ENCODE measurements at places on chromosomes 6 and 20.
A peak's percentile ranks its signal among the peaks of the same experiment; 100 is the strongest.

DNA sequence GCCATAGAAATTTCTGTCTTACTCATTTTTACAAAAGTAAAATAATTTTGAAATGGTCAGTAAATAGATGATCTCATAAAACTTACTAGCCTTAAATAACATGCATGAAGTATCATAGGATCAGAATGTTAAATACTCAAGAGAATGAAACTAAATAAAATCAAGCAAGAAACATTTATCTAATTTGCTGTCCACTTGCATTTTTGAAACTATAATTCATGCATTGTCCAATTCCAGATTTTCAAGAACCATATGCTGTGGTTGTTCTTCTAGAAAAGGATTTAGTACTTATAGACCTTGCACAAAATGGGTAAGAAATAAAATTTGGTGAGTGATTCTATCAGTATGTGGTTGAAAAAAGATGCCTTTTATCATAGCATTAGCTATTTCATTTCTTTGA is 107.0 kb downstream of the STXBP5 start:
- no peak for DNase-seq

DNA sequence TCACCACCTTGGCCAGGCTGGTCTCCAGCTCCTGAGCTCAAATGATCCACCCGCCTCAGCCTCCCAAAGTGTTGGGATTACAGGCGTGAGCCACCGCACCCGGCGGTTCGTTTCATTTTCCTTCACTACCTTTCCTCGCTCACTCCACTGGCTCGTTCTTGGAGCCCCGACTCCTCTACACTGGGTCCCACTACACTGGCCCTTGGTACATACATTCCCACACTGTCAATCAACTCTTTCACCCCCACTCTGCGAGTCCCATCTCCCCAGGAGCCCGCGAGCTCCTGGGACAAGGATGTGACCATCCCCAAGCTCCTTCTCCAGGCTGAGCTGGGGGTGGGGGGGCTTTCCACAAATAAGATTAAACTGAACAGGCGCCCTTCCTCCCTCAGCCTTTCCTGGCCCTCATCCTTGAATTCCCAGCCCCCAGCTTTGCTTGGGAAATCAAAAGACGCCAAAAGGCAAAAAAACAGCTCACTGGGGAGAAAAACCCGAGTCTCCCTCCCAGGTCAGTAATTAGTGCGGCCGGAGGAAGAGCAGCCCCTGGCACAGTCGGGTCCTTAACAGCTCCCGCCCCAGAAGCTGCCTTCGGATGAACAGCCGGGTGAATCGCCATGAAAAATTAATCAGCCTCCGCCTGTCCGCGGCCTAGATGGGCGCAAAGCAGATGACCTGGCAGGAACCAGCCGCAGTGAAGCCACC is 42.8 kb upstream of the LY86 start:
- DNase-seq, result peak; percentile 15

GRCh38 chr6:149881066-149881766 is 16.7 kb downstream of the RAET1E start:
- no peak for DNase-seq

GRCh38 chr6:167572841-167573271 is 248.0 kb downstream of the TTLL2 start:
- DNase-seq, result no peak

GRCh38 chr20:50333131-50333670 is 142.6 kb downstream of the CEBPB start:
- no peak for DNase-seq

GRCh38 chr6:145763742-145764141 is 28.4 kb upstream of the EPM2A start:
- no peak for DNase-seq

DNA sequence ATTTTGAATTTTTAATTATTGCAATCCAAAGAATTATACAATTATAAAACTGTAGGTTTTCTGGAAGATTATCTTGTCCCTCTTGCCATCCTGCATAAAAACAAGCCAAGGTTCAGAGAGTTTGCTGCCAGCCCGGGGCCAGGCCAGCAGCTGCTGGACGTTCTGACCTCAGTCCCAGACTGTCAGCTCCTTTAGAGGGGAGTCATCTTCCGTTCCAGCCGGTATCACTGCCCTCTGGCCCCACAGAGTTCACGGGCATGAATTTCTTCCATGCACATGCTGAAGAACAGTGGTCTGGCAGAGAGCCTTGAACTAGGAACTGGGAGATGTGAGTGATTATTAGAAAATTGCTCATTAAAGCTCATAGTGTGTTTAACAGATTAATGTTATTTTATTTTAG is 130.4 kb upstream of the QKI start:
- DNase-seq, result no peak

DNA sequence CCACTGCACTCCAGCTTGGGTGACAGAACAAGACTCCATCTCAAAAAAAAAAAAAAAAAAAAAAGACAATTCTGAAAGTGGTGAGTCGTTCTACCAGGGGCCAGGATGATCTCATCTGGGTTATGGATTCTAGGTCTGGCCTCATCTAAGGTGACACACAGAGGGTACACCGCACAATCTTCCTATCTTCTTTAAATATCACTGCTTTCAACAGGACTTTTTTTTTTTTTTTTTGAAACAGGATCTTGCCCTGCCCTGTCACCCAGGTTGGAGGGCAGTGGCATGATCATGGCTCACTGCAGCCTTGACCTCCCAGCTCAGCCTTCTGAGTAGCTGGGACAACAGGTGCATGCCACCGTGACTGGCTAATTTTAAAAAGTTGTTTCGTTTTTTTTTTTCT is 67.7 kb downstream of the SLC16A10 start:
- DNase-seq, result no peak

- DNase-seq, result no peak
Observed at GRCh38 chr6:157607317-157608109, 215.5 kb upstream of the SNX9 start.

- no peak for DNase-seq
Observed at GRCh38 chr6:5081955-5082354, 3.2 kb upstream of the PPP1R3G start.

DNA sequence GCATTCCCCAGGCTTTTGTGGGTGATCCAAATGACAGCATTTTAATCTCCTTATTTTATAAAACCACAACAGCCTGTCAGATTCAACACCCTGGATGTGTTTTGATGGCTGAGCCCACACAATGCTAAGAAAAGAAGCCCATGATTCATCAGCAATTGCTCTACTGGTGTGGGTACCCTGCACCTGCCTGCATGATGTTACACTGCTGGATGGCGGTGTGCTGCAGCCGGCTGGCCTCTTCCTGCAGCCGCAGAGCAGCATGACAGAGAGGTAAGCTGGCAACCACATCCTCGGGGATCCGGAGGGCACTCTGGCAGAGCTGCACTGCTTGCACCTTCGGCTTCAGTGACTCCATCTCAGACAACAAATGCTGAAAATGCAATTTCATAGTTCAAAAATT is 327.5 kb downstream of the SYNE1 start:
- no peak for DNase-seq

- no peak for DNase-seq
Observed at GRCh38 chr6:33730611-33731010, 16.1 kb downstream of the IP6K3 start.

- DNase-seq, result no peak
Observed at GRCh38 chr6:84428300-84428907, 201.0 kb upstream of the CEP162 start.

GRCh38 chr20:673603-674001 is 2.0 kb downstream of the SCRT2 start:
- no peak for DNase-seq

DNA sequence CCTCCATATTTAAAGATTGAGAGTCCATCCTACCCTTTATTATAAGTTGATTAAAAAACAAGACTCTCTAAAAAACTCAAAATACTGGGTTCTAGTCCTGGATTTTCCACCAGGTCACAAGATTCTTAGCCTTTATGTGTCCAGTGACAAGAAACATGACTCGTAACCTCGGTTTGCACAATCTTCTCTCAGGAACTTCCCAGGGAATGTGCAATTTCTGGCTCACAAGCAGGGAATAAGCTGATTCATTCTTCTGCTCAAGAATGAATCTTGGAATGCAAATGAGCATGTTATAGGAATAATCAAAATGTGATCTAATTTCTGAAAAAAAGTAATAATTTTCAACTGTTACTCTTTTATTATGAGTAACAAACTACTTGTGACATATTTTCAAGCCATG is 45.1 kb downstream of the OGFRL1 start:
- no peak for DNase-seq
